Left cardiac atrium (tissue), 4 donors: ENCODE measurements at places on chromosomes 3 and 15. TPM values are rescaled to one million over a fixed set of nuclear protein-coding genes. Genes with fewer than 3 reads are reported as not detected.

DNA sequence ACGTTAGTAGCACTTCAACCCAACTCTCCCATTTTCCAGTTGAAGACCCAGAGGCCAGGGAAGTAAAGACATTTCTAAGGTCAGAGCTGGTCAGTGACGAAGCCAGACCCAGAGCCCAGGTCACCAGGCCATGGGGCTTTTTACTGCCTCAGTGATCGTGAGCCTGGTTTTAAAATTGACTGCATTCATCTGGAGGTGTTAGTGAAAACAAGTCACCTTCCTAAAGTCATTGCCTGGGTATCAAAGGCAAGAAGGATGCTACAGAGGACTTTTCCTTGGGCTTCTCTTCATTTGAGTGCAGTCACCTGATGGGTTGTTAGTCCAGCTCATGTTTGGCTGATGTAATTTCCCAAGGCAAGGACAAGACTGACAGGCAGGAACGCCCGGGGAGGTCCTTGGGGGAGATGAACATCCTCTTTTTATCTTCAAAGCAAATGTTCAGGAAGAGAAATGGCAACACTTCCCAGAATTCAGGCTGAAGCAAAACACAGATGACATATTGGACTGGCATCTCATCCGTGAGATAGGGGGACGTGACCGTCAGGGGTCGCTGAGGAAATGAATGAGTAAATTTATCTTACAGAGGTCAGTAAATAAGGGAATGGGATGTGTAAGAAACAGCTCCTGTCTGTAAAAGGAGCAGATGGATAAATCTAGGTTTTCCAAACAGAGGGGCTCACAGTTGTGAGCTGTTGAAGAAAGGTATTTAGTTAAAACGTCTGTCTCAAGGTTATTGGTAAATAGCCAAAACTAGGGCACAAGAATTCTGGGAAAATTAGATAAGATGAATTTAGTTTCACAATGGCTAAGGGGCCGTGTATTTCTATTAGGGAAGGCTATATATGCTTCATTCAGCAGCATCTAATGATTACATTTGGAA lies 201.2 kb downstream of the OPA1 start:
- DNase-seq: peak; percentile 47

CXCR6 gene
- 0.39 TPM for total RNA-seq

EOMES gene
- total RNA-seq: 0.39 TPM

DNA sequence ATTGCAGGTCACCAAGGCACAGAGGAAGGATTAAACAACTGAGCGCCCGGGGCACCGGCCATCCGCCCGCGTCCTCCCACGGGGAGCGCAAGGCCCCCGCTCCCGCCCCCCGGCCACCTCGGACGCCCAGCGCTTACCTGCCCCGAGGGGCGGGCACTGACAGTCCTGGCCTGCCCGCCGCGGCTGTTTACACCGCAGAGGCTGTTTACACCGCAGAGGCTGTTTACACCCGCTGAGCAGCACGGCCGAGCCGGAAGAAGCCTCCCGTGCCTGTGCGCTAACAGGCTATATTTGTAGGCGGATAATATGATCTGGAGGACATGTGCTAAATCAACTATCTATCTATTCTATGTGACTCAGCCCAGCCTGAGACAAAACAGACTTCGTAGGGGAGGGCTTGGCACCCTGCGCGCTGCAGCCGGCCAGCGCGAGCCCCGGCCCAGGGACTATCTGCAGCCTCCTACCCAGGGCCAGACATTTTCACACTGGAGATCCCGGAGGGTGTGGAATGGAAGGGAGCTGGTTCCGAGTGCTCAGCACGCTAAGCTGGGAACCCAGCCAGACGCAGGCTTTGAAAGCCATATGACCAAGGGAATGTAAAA lies at the start of gene LRRC2:
LRRC2 (minus strand) TSS at position 263 of the 602 bp plus-strand sequence. CDS start 14,711 bp downstream, outside the sequence.
- DNase-seq: peak; percentile 62

CASR gene
- not detected for total RNA-seq

ZNF770 gene
- 33.7 TPM for total RNA-seq

DNA sequence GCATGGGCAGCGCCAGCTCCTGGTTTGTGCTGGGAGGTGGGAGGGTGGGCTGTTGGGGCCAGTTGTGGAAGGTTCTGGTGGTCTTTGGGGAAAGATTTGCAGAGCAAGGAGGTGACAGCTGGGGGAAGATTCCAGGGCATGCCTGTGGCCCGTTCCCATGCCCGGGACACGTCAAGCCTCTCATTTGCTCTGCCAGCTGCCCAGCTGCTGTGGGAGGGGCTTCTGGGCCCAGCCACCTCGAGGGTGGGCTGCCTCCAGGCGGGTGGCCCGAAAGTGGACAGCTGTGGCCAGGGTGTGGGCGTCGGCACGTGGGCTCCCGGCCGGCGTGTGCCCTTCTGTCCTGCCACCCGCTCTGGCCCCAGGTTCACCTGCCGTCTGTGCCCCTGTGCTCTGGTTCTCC lies 17.2 kb downstream of the PLXNA1 start:
- DNase-seq: no peak
